ENCODE measurements at places on chromosomes 11 and 22.

- DNase-seq = no peak
Observed at GRCh38 chr22:45548991-45549761, 46.5 kb downstream of the FBLN1 start.

- DNase-seq = no peak
Observed at GRCh38 chr11:74574563-74574962, 17.8 kb upstream of the POLD3 start.

DNA sequence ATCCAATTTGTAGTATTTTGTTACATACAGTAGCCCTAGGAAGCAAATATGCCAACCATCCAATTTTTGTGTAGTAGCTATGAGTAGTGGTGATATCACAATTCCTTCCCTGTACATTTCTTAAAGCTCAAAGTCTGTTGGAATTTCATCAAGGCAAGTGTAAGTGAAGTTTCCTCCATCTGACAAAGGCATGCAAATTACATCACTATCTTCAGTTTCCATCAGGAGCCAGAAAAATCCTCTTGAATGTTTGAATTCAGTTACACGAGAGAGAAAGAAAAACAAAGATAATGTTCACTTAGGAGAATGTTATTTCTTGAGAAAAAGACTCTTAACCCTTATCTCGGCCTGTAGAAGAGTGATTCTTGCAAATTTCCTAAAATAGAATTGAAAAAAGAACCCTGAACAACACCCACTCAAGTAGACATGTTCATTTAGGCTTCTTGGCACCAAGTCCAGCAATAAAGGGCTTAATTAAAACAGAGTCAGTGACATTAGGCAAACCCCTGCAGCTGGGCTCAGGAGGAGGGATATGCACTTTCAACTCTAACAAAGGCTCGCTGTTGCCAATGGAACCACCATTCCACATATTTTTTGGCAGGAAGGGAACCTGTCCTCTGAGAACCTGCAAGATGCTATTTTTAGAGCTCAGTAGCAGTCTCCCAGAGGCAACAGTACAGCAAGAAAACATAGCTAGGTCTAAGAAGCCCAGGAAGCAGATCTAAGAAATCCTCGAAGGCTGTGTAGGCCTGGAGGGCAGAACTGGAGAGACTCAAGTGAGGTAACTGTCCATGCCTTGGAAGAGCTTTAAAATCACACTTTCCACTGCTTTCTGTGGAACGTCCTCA is 144.6 kb downstream of the CCDC81 start:
- DNase-seq = peak; percentile 50

- no peak for DNase-seq
Observed at GRCh38 chr22:33875316-33875715, 45.0 kb downstream of the LARGE1 start.

DNA sequence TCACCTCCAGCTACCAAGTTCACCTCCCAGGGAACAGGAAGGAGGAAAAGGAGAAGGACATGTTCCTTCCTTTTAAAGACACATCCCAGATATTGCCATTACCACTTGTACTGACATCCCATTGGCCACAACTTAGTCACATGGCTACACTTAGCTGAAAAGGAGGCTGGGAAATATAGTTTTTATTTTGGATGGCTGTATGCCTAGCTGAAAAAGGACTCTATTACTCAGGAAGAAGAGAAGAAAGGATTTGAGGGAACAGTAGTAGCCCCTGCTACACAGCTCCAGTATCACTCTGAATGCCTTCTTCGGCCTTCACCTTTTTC is 2.1 kb upstream of the APOA5 start:
- no peak for DNase-seq
